ENCODE measurements at places on chromosomes 5 and 9.

DNA sequence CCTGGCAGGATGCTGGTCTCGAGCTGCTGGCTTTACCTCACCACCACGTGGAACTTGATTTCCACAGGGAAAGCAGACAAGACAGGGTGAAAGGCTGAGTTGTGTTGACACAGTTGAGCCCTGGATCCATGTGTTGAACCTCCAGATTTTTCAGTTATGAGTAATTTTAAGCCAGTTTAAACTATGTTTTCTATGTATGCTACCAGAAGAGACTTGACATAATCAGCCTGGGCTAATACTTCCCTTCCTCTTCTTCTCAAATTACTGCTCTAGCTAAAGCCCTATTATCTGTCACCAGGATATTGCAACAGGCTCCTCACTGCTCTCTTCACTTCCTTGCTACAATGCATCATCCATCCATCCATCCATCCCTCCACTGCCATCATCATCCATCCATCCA, 12.0 kb upstream of the PHYKPL start:
- DNase-seq: no peak

DNA sequence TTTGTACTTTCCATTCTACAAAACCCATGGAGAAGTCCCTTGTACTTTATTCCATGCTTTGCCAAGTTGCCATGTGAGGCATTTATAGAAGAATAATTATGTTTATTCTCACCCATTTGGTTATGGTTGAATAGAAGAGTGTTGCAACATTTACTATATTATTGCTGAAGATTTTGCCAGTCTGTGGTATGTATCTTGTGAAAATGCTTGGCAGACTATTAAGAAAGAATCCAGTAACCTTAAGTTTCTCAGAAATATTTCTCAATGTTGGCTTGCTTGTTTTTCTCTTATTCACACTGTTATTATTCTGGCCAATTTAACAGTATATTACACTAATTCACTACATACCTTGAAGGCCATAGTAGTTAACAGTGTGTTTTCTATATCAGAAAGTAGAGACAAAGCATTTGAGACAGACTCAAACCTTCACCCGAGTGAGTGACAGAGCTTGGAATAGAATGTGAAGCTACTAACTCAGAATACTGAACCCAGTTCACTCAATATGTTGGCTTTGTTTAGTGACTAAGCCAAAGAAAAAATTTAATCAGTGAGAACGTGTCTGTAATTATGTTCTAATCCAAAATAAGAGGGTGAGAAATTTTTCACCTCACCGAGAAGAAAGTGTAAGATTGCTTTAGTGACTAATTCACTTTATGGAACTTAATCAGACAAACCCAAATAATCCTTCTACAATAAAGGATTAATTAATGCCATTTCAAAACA, 184.4 kb downstream of the CWC27 start:
- no peak for DNase-seq

DNA sequence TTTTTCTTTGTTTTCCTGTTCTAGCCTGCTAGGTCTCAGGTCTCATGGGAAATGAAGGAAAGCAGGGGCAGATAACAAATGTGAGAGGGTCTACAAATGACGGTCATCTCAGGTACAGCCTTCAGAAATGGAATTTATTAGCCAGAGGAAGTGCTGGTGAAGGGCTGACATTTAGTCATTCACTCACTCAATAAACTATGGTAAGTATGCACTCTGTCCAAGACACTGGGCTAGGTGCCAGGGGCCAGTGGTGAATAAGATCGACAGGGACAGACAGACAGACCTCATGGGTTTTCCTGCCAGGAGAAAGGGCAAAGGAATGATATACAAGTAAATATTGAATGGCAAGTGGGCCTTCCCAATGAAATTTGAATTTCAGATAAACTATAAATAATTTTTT, 6.3 kb downstream of the PDE6A start:
- no peak for DNase-seq

DNA sequence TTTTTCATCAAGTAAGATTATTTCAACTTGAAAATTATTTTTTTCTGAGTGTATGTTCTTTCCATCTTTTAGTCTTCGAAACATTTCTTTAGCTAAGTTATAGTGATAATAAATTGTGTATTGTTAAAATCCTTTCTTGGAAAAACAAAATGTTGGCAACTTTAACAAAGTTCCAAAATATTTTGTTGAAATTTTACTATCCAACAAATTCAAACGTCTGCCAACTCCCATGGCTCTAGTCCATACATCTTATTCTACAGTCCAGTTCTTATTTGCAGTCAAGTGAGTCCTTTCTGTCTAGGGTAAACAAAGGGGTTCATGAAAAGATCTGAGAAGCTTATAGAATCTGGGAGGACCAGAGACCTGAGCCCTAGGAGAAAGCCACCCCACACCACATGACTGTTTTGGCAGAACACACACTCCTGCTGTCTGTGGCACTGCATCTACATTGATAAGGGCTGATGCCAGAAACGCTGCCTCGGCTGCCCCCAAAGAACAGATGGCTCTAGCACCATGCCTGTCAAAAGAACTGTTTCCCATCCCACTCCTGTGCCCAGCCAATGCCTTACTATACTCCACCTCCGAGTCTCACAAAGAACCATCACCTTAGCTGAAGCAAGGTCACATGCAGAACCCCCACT, 47.5 kb downstream of the FEM1C start:
- DNase-seq: no peak

- DNase-seq: no peak
Measured at GRCh38 chr5:139461698-139462097, 845 bp downstream of the ECSCR start.

All from CD4-positive, alpha-beta memory T cell (primary cell).